GM23248 (cell line): ENCODE measurements at places on chromosomes 7 and 10.

DNA sequence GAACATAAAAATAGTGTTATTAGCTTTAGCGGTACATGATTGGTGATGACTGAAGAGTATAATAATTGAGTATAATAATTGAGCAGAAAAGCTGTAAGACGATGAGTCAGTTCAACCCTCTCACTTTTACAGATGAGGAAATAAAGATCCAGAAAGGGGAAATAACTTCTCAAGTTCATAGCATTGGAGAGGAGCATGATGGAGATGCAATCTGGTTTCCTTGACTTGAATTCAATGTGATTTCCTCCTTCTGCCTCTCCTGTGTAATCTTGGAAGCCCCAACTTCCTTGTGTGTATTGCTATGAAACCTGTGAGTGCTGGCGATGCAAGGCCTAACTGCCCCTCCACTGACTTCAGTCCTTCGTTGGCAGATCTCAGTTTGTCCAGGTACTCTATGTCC, 265.1 kb downstream of the LRMDA start:
- no peak for DNase-seq

DNA sequence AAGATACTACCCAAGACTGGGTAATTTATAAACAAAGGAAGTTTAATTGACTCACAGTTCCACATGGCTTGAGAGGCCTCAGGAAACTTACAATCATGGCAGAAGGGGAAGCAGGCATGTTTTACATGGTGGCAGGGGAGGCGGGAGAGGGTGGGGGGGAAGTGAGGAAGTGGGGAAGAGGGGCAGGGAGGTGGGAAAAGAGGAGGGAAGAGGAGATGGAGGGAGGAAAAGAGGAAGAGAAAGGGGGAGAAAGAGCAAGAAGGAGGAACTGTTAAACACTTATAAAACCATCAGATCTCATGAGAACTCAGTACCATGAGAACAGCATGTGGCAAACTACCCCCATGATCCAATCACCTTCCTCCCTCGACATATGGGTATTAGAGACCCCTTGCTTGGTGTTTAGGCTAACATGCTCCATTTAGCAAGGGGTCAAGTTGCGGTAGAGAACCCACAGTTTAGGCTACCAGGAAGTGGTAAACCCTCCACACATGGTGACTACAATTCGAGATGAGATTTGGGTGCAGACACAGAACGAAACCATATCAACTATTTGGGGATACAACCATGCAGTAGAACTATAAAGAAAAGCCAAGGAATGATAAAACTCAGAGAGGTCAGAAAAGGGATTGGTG, 3.5 kb upstream of the LMBR1 start:
- DNase-seq = no peak

GRCh38 chr10:46096446-46096845, 50.4 kb upstream of the MSMB start:
- DNase-seq = peak; percentile 74

DNA sequence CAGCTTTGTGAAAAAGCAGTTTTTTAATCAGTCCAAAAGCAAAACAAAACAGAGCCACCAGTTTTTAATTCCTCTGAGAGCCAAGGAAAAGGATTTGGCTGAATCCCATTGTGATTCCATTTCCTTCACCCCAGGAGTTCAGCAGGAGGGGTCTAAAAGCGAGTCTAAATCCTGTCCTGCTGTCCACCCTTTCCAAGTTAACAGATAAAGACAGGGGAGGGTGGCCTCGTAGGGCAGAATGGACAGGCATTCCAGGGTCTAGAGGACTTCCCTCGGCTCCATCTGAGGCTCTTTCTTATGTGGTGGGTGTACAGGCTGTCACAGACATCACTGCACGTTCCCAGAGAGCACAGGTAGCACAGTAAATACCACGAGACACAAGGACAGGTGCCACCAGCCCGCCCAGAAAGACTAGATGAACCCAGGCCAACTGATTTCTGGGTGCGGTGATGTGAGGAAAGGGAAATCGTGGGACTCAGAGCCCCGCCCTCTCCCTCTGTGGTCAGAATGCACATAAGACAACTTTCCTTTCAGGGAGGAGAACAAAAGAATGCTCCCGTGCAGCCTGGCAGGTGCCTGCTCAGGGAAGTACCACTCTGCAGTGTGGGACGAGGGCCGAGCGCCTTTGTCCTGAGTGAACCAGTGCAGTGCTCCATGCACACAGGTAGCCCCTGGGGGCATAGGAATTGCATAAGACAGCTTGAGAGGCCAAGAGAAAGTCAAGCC, 119.7 kb downstream of the ABLIM1 start:
- no peak for DNase-seq

GRCh38 chr7:153698046-153698445, 354.2 kb upstream of the DPP6 start:
- no peak for DNase-seq

GRCh38 chr7:4713183-4713784, 31.2 kb downstream of the FOXK1 start:
- DNase-seq = peak; percentile 73

GRCh38 chr7:33788531-33788930, 116.8 kb upstream of the BMPER start:
- DNase-seq = no peak

GRCh38 chr10:88456730-88457129, 126.4 kb downstream of the RNLS start:
- DNase-seq = peak; percentile 60

DNA sequence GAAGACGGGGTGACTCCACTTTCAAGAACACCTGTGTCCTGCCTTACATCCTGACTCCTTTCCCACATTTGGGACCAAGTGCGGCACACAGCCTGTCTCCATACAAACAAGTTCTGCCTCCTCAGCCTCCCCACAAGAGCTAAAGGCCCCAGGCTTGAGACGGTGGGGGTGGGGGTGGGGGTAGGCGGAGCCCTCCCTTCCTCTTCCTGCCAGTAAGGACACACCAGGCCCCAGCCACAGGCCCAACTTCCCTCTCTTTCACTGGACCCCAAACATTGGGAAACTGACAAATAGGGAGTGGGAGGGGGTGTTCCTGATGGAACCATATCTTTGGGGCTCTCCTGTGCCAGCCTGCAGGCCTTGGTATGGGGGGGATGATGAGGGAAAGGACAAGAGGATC, 4.6 kb downstream of the CDK5 start:
- no peak for DNase-seq

- no peak for DNase-seq
Measured at GRCh38 chr10:9796564-9796963, 1221.1 kb upstream of the CELF2 start.

- no peak for DNase-seq
Measured at GRCh38 chr10:11256896-11257295, 239.2 kb downstream of the CELF2 start.

- no peak for DNase-seq
Measured at GRCh38 chr7:38659931-38660330, 28.8 kb upstream of the AMPH start.

- no peak for DNase-seq
Measured at GRCh38 chr7:115831371-115831770, 199.2 kb downstream of the TFEC start.

GRCh38 chr7:72476608-72477305, 64.6 kb upstream of the CALN1 start:
- no peak for DNase-seq

GRCh38 chr10:96655461-96656197, 64.7 kb downstream of the PIK3AP1 start:
- DNase-seq = no peak

DNA sequence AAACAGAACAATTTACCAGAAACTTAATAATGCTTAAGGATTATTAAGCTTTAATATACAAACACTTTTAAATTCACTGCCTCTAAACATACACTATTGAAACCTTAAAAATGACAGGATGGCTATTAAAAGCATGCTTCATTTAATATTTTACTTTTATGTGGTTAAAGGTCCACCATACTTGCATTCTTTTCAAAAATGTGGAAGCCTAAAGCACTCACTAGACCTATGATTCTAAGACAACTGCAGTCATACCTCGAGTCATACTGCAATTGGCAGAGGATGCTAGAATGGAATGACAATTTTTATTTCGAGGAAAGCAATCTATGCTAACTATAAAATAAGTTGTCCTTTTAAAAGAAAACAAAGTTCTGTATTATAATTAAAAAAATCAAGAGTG, 85.3 kb downstream of the PIP4K2A start:
- peak; percentile 69 for DNase-seq

DNA sequence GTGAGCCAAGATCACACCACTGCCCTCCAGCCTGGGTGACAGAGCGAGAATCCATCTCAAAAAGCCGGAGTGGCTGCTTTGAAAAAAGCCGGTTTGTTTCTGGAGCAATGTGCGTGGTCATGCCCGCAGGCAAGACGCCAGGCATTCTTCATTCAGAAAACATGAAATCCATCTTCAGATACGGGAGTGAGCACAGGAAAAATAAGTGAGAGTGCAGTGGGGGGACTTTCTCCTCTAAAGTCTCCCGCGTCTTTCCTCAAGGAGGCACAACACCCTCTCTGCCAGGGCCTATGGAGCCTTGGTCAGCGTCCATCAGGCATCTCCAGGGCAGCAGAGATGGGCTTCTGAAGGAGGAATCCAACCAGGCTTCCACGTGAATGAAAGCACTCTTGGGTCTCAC, 62.3 kb upstream of the DGKI start:
- no peak for DNase-seq

DNA sequence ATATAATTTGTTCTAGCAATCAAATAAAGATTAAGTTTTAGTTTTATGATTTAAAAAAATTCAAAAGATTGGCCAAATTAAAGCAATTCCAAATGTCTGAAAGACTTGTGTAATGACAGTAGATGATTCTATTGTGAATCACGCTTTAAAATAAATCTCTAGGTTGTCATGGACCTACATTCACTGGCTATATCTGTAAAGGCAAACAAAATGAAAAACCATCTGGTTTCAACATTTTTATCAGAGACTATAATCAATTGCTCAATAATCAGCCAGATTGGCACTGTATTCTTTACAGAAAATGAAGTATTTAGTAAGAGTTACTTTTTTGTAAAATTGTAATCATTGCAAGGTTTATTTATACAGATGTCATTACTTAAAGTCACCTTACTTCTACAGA, 60.7 kb downstream of the DGKB start:
- peak; percentile 61 for DNase-seq

GRCh38 chr7:95684505-95684904, 87.8 kb upstream of the DYNC1I1 start:
- DNase-seq = no peak

DNA sequence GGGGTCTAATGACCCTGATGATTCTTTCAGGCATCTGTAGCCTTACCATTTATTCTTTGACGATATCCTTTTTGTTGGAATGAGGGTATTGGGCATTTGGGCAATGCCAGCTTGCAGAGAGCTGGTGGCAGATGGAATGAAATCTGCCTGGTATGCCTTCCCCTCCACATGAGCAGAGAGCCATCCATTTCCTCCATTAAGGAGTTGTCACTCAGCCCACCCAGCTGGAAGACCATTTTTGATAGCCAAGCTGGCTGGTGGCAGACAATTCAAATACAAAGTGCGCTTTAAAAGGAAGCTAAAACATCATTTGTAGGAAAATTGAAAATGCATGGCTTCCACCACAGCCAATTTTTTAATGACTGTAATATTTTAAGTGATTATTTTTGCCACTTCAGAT, 240.1 kb upstream of the SLC26A5 start:
- no peak for DNase-seq

GRCh38 chr7:151796091-151796870, 80.6 kb downstream of the PRKAG2 start:
- DNase-seq = peak; percentile 91

GRCh38 chr7:37084303-37084702, 360.0 kb upstream of the AOAH start:
- no peak for DNase-seq

DNA sequence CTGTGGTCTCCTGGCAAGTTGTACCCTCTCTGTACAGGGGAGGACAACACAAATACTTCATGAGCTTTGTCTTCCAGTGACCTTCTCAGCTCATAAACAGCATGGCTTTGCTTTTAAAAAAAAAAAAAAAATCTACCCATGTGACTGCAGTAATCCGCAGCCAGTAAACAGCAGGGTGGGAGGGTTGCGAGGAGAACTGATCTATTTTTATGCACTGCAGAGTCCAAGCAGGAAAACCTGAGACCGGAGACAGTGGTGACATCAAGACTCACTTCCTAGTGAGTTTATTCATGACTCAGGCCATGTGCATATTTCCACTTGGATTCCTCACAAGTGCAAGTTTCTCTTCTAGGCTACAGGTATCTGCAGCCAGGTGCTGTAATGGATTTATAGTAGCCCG, 127.9 kb downstream of the NRF1 start:
- peak; percentile 26 for DNase-seq

DNA sequence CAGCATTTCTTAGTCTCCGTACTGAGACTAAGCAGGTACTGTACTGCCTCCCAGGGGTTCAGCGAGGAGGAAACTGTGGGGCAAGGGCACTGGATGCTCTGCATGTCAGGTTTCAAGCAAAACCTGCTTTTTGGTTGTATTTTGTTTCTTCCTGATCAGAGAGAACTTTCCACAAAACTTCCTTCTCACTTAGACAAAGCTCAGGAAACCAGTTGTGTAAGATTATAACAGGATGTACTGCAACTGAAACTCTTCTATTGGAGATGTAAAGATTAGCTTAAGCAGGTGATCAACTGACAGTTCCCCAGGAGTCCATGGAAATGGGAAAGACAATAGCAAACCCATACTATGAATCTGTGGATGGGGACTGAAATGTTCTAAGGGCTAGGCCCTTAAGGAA, 67.3 kb downstream of the PLCE1 start:
- DNase-seq = no peak
